ENCODE measurements at places on chromosomes 7 and 10. TPM values are rescaled to one million over a fixed set of nuclear protein-coding genes. Genes with fewer than 3 reads are reported as not detected.

GRCh38 chr7:38669965-38670520 is 38.9 kb upstream of the AMPH start:
- DNase-seq, result no peak

GRCh38 chr7:20896996-20897395 is 110.3 kb upstream of the SP8 start:
- no peak for DNase-seq

DNA sequence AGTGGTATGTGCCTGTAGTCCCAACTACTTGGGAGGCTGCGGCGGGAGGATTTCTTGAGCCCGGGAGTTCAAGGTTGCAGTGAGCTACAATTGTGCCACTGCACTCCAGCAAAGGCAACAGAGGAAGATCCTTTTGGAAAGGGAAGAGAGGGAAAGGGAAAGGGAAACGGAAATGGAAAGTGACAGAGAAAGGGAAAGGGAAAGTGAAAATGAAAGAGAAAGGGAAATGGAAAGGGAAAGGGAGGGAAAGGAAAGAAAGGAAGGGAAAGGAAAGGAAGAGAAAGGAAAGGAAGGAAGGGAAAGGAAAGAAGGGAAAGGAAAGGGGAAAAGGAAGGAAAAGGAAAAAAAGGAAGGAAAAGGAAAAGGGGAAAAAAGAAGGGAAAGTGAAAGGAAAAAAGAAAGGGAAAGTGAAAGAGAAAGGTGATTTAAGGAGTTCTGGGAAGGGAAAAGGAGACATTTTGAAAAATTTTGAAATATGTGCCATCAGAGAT is 2.3 kb upstream of the ZC3HAV1 start:
- no peak for DNase-seq

GRCh38 chr7:92699560-92699959 is 109.4 kb upstream of the FAM133B start:
- no peak for DNase-seq

DNA sequence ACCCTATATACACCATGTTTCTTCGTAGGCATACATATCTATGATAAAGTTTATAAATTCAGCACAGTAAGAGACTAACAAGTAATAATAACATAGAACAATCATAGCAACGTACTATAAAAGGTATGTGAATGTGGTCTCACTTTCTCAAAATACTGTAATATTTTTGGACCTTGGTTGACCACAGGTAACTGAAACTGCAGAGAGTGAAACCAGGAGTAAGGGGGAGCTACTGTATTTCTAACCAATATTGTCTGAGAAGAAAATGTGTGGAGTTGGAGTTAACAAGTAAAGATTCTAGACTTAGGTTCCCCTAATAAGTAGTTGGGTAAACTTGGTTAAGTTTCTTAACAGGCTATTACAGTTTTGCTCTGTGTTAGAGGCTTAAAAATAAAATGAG is 72.1 kb downstream of the GNAI1 start:
- no peak for DNase-seq

DNA sequence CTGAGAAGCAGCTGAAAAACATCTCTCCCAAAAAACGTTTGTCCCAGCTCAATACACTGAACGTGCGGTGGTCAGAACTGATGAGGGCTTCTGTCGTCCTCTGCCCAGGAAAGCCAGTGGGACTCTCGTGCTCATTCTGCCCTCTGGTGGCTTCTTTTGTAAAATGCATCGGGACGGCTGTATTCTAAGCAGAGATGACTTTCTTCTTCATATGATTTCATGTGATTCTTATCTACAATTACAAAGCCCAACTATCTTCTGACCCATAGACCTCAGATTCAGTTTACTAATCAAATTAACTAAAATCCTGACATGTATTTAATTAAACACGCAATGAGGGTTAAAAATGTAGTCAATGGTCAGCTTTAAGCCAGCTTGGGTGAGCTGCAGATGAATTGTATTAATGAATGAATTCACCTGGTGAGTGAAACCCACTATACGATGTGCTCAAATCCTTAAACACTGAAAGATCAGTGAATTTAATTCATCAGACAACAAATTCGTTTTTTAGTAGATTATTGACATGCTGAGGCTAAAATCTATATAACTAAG is 117.6 kb upstream of the FAM204A start:
- peak; percentile 70 for DNase-seq

DNA sequence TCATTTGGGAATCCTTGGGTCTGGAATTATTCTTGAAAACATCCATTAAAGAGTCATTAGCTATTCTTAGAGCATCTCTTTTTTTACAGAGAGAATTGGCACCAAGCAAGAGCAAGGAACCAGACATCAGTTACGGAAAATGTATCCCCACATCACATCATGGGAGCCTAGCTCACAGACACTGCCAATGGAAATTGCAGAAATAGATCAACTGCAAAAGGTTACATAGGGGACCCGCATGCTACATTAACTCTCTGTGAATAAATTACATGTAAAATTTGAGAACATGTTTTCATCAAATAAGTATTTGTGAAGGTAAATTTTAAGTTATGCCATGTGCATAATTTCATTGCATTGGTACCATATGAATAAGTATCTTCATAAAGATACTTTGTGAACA is 224.8 kb downstream of the ZNF248 start:
- DNase-seq, result no peak

DNA sequence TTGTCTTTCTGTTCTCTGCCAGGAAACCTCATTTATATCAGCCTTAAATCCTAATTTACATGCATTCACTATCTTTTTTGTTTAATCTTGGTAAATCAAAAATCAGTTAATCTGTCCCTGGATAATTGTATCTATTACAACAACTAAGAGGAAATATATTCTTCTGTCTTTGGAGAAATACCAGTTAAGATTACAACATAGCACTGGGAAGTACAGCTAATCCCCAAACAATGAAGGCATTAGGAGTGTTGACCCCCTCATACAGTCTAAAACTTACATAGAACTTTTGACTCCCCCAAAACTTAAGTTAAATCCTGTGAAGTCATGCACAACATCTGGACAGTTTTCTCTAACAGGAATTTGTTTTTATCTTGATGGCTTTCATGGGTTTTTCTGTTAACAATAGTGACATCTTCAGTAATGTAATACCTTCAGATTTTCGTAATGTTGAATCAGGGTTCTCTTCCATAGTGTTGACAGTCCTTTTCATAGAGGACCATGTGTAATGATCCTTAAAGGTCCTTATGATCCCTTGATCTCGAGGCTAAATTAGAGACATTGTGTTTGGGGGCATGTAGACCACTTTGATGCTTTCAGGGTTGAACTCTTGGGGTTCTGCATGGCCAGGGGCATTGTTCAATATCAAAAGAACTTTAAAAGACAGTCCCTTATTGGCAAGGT is 24.1 kb upstream of the ABCC2 start:
- DNase-seq, result no peak

Gene C10orf62
- not detected for total RNA-seq

GRCh38 chr7:129525225-129525862 is 23.0 kb downstream of the SMKR1 start:
- DNase-seq, result no peak

Gene SPAM1
- total RNA-seq, result not detected

- no peak for DNase-seq
Observed at GRCh38 chr7:21020667-21021066, 234.0 kb upstream of the SP8 start.

GRCh38 chr10:63068246-63068645 is 64.9 kb upstream of the NRBF2 start:
- DNase-seq, result no peak

GRCh38 chr7:28411876-28412662 is at the start of gene CREB5:
Gene CREB5, plus strand, starts transcription at chr7:28412518. Its CDS starts 397 bp downstream, at chr7:28412915.
- DNase-seq, result no peak

Gene PSMG3
- 57.8 TPM for total RNA-seq

DNA sequence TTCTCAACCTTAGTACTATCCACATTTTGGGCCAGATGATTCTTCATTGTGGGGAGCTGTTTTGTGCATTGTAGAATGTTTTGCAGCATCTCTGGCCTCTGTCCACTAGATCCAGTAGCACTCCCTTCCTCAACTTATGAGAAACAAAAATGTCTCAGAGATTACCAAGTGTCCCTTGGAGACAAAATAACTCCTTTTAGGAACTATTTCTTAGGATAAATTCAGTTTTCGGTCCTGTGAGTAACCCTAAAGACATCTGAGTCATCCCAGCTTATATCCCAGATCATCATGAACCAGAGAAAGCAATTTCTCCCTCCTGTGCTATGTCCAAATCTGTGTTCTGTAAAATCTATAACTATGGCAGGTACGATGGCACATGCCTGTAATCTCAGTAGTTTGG is 266.6 kb upstream of the PHYHIPL start:
- DNase-seq, result no peak

Gene CLRN3
- total RNA-seq, result not detected

GRCh38 chr7:111499027-111499426 is 63.3 kb downstream of the IMMP2L start:
- no peak for DNase-seq

Gene C10orf90
- 0.25 TPM for total RNA-seq

DNA sequence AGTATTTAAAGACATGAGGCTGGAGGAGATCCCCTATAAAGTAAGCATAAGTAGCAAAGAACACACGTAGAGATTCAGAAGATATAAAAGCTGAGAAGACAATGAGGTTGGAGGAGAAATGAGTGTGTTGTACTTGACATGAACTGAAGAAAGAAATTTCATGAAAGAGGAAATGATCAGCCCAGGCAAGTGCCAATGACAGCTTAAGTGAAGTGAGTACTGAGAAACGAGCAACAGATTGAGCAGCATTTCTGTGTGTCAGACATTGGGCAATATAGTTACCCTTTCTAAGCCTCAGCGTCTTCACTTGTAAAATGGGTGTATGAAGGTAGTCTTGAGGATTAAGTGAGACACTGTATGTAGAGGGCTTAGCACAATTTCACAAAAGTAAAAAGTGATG is 4.8 kb upstream of the LIPA start:
- DNase-seq, result no peak

Gene OR2A42
- total RNA-seq, result not detected

- no peak for DNase-seq
Observed at GRCh38 chr10:71132321-71132810, 80.0 kb upstream of the UNC5B start.

DNA sequence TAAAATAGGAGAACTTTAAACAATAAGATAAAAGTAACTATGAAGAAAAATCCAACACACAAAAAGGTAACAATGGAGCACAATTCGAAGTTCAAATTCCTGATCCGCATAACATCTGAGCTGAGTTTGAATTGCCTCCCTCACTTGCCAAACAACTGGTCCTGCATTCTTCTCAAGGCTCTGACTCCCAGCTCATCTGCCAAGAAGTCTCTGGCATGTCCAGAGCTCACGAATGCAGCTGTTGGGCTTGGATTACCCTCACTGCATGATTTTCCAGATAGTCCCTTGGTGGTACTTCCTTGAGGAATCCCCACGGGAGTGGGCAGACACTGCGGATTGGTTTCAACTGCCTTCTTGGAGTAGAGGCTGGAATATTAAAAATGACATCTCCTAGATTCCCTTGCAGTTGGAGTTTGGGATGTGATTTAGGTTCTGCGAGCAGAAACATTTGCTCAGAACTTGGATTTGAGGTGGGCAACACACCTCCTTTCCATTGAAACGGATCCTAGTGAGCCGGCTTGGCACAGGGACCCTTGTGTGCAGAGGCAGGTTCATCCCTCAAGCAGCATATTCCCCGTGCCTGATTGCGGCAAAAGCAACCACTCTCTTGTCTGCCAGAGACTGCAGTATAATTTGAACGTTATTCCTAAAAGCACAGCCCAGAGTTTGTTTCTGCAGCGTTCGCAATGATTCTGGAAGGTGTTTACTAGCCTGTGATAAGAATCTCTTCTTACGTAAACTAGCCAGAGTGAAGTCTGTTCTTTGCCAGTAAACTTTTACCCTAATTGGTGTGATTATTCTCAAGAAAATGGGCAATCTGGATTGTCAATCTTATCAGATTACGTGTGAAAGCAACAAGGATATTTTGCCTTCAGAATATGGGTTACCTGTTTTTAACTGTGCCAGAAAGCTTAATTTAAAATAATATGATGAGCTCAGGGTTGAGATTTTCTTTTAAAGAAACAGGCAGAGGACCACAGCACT is 23.4 kb upstream of the PRKCQ start:
- no peak for DNase-seq

- no peak for DNase-seq
Observed at GRCh38 chr7:43868681-43869005, 674 bp downstream of the MRPS24 start.

- no peak for DNase-seq
Observed at GRCh38 chr10:132938472-132939339, 3.7 kb downstream of the CFAP46 start.

Gene H2AZ2
- 353 TPM for total RNA-seq

- no peak for DNase-seq
Observed at GRCh38 chr7:129066290-129067131, 11.6 kb upstream of the TNPO3 start.

- no peak for DNase-seq
Observed at GRCh38 chr7:4245135-4245865, 436.8 kb upstream of the FOXK1 start.

Data from neural crest cell (in vitro differentiated cells).